Non-pigmented ciliary epithelial cell (primary cell): ENCODE measurements at places on chromosomes 6 and 20.

DNA sequence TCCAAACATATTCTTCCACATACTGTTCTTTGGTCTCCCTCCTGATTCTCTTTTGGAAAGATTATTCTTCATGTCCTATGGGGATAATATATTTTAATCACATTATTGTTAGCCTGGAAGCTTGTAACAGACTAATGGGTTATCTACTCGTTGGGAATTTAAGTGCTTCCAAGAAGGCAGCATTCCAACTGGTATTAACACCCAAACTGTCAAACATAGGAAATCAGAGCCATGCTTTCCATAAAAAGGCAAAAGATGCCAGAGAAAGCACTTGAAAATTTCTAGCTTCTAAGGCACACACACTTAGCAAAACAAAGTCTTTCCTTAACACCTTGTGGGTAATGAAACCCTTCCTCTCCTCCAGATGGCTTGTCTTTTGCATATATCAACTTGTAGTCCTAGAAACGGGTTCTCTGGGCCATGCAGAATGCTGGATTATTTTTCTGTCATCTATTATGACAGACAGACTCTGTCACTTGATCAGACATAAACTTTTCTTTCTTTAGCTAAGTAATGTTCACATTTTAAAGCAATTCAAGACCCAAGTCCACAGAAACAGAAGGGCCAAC, 41.5 kb downstream of the B4GALT5 start:
- DNase-seq: no peak

- DNase-seq: no peak
These were observed 3.4 kb upstream of the TMEM14C start for GRCh38 chr6:10719296-10719963.

GRCh38 chr6:163494279-163494727, 79.8 kb downstream of the QKI start:
- no peak for DNase-seq

- no peak for DNase-seq
These were observed 86.5 kb upstream of the IFNGR1 start for GRCh38 chr6:137305691-137306090.

- no peak for DNase-seq
These were observed 396.0 kb downstream of the TBC1D32 start for GRCh38 chr6:120938164-120938875.

GRCh38 chr6:14241255-14242070, 123.9 kb downstream of the CD83 start:
- DNase-seq: no peak

- DNase-seq: no peak
These were observed 27.9 kb upstream of the SGK1 start for GRCh38 chr6:134345789-134346188.

- no peak for DNase-seq
These were observed 2.3 kb downstream of the TCEA2 start for GRCh38 chr20:64065062-64065973.
